Mesenteric fat pad (tissue), 1 donor: ENCODE measurements at places on chromosomes 16 and 17. TPM values are rescaled to one million over a fixed set of nuclear protein-coding genes. Genes with fewer than 3 reads are reported as not detected.

The DNAI2 gene
- not detected for total RNA-seq

DNA sequence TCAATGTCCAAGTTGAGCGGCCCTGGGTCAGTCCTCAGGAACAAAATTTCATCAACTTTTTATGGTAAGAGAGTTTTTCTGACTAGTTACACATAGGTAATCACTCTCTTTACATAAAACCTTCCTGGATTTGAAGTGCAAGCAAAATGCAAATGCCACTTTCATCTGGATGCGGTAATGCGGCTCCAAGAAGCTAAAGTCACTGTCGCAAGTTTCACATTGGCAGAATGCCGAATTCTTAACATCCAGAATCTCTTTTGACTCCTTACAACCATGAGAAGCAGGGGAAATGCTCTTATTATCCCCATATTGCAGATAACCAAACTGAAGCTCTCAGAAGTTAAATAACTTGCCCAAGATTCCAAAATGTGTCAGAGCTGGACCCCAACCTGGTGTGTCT, 30.0 kb downstream of the MRPS23 start:
- no peak for DNase-seq

DNA sequence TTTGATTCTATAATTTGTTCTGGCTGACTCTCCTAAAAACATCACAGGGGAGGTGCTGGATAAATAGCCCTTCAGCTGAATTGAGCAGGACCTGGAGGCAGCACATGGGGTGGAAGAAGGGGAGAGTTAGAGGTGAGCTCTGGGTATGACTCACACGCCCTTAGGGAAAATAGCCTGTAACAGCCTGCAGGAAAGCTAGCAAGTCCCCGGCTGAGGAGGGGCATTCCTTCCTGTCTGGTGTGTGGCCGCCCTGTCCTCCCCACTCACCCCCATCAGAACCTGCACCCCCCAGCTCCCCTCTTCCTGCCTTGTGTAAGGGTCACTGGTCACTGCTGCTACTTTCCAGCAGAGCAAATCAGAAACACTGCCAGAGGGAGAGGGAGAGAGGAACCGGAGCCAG, 187.4 kb downstream of the C16orf95 start:
- peak; percentile 49 for DNase-seq

DNA sequence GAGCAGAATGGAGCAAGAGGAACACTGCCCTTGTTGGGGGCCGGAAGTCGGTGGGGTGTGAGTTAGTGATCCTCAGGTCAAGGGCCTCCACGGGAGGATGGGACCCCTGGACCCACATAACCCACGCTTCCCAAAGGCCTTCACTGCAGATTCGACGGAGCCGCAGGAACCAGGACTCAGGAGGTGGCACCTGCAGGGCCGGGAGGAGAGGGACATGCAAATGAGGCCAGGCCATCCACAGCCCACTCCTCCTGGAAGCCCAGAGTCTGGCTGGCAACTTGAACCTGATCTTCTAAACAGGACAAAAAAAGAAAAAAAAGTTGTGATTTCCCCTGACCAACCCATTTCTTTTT, 299.9 kb downstream of the SOX9 start:
- DNase-seq, result no peak

DNA sequence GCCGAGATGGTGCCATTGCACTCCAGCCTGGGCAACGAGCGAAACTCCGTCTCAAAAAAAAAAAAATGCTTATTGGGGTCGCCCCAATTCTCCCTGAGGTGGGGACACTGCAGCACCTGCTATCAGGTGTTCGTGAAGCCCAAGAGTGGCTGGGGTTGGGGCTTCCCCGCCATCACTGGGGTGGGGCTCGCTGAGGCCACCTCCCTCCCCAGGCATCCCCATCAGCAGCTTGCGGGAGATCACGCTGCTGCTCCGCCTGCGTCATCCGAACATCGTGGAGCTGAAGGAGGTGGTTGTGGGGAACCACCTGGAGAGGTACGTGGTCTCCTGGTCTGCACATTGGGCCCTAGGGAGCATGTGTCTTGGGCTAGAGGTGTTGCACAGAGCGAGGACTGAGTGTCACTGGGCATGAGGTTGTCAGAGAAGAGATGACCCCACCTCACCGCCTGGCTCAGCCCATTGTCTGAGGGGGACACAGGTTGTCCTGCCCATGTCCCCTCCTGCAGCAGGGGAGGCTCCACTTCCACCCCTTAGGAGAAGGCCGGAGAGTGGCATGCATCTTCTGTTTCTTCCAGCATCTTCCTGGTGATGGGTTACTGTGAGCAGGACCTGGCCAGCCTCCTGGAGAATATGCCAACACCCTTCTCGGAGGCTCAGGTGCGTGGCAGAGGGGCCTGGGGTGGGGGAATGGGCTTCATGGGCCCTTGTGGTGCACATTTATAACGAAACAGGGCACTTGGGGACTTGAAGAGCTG, 4.9 kb downstream of the CDK10 start:
- DNase-seq, result no peak

DNA sequence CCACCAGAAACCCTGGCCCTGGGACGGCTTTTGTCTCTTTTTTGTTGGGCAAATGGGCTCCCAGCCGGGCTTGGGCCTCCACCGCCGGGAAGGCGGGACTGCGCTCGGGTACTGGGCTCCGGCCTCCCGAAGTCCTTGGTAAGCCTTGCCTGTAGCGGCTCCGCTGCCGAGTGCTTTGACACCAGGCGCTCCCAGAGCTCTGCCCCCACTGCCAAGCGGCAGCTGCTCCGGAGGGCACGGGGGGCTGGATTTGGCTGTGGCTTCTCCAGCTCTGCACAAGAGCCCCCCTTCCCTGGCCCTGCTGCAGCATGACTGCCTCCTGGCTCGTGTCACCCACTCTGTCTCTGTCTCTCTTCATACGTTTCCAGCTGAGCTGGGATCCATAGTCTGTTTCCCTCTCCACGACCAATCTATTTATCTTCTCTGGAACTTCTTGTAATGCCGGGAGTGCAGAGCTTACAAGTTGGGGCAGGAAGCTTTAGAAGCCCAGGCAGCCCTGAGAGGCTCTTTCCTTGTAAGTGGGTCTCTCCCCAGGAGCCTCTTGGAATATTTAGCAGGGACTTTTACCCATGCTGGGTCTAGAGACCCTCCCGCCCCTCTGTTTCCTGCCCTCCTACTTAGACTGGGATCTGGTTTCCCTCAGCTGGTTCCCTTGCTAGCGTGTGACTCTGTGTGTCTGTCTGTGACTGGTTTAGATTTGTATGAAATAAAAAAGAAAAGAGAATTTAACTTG, 246.9 kb upstream of the GSE1 start:
- no peak for DNase-seq

- DNase-seq, result no peak
Measured at GRCh38 chr16:48911700-48912099, 301.7 kb upstream of the N4BP1 start.

DNA sequence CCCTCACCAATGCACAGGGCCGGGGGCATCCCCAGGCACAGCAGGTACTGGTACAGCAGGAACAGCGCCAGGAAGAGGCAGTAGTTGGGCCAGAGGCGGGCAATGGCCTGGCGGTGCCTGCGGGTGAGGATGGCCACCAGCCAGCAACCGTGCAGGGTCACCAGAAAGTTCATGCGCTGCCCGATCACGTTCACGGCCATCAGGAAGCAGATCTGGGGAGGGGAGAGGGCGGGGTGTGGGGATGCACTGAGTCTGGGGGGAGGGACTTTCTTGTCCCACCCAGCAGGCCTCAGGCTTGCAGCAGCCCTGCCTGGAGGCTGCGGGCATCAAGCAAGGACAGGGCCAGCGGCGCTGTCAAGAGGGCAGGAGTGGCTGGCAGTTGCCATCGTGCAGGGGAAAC, 25.4 kb downstream of the CTU2 start:
- no peak for DNase-seq

- no peak for DNase-seq
Measured at GRCh38 chr16:77172951-77173350, 18.0 kb upstream of the MON1B start.

The USH1G gene
- not detected for total RNA-seq

- DNase-seq, result no peak
Measured at GRCh38 chr17:82412535-82413520, 5.3 kb upstream of the HEXD start.

The RNF43 gene
- not detected for total RNA-seq

DNA sequence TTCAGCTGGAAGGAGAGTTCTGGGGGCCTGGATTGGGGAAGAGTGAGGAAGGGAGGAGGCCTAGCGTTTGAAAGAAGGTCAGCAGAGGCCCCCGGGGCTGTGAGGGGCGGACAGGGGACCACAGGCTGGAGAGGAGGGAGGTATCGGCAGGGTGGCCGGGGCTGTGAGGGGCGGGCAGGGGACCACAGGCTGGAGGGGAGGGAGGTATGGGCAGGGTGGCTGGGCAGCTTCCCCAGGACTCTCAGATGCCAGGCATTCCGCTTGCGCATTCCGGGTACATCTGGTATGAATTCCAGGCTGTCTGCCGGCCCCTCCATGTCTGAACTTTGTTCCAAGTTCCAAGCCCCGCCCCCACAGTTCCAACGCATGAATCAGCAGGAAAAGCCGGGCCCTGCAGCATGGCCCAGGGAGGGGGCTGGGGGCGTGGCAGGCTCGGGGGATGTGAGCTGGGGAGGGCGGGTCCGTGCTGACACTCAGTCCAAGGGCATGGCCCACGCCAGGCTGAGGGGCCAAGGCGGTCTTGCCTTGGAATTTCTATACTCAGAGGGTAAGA, 4.3 kb upstream of the TLCD2 start:
- peak; percentile 98 for DNase-seq

The DHRS7C gene
- total RNA-seq, result not detected

- no peak for DNase-seq
Measured at GRCh38 chr16:3195975-3196374, 8.0 kb downstream of the OR1F1 start.

DNA sequence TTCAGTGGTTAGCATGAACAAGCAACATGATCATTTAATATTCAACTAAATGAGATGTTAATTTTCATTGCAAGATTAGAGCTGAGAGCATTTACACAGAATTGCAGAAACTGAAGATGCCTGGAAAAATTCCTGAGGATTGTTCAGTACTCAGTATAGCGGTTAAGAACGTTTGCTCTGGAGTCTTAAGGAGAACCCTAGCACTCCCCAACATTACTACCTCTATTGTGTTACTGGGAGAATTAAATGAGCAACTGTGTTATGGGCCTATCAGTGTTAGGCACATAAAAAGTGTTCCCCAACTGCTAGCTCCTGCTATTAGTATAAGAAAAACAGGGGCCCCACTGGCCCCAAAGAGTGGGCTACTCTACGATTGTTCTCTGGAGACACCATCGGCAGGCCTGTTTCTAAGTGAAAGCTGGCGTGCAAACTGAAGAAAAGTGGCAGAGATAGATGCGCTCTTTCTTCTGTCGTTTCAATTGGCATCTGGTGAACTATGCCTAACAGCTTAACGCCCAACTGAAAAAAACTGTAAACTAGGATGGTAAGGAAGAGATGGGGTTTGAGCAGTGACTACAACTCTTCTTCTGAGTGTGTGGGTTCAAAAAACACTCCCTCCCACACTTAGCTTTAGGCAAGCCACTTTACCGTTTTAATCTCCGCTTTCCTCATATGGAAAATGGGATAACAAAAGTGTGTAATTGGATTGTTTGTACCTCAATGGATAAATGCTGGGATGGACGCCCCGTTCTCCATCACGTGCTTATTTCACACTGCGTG, 1.3 kb downstream of the CDR2 start:
- no peak for DNase-seq

DNA sequence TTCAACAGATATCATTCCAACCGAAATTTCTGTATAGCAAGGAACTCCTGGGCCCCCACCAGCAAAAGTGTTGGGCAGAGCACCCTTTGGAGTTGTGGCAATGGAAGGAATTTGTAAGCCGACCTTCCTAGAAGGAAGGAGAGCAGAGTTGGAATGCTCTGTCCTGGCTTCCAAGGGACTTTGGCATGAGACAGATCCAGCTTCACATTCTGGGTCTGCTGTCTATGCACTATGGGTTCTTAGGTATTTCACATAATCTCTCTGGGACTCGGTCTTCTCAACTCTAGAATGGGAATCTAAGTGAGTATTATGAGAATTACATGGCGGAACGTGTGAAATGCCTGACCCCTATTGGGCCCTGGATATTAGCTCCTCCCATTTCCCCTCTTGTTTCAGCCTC, 63.2 kb upstream of the MARCHF10 start:
- DNase-seq, result no peak

DNA sequence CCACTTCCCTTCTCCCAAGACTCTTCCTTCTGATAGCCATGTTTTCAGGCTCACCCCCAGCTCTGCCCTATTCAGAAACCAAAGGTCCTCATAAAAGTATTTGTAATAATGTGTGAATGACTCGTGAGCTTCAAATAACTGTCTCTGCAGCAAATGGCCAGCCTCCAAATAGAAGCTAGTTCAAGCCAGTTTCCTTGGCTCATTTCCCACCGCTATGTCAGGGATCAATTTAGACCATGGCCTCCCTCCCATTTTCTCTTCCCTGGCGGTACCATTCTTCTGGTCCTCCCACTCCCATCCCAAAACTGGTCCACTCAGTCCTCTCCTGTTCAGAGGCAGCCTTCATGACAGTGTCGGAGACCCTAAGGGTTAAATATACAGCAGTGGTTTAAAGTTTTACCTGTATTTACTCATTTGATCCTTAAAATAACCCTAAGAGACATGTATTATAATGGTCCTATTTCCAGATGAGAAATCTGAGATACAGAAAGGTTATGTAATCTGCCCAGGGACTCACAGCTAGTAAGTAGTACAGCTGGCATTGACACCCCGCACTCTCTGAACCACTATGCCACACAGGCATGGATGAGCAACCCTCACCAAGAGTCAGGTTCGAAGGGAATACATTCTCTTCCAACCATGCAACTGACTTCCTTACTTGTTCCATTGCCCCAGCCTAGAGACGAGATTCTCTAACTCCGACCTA, 42.9 kb downstream of the GAS7 start:
- no peak for DNase-seq

- no peak for DNase-seq
Measured at GRCh38 chr17:7798839-7799238, 35.2 kb upstream of the KDM6B start.

The SCNN1B gene
- 4.4 TPM for total RNA-seq

The TBC1D3B gene
- 3.3 TPM for total RNA-seq

The HBA2 gene
- total RNA-seq, result 248 TPM
